NCI-H2171 treated with DMSO at 0.1 percent for 48 hours (cell line): ENCODE measurements at places on chromosomes 4 and X.

DNA sequence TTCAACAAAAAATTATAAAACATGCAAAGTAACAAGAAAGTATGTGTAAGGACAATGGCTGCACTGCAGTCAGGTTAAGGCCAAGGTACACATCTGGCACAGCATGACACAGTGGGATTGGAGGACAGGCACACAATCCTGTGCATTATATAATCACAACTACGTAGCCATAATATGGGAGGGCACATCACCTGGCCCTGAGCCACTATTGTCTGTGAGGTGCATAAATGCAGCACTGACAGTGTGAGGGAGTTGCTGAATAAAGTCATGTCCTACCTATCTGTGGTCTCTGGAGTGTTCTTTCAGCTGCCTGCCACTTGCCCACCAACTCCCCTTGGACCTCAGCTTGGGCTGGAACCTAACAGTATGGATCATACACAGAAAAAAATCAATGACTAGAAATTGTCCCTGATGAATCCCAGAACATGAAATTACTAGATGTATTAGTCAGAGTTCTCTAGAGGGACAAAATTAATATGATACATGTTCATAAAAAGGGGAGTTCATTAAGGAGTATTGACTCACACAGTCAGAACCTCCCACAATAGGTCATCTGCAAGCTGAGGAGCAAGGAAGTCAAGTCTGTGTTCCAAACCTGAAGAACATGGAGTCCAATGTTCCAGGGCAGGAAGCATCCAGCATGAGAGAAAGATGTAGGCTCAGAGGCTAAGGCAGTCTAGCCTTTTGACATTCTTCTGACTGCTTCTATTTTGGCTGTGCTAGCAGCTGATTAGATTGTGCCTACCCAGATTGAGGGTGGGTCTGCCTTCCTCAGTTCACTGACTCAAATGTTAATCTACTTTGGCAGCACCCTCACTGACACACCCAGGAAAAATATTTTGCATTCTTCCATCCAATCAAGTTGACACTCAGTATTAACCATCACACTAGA, 46.4 kb upstream of the KCTD8 start:
- DNase-seq = no peak

DNA sequence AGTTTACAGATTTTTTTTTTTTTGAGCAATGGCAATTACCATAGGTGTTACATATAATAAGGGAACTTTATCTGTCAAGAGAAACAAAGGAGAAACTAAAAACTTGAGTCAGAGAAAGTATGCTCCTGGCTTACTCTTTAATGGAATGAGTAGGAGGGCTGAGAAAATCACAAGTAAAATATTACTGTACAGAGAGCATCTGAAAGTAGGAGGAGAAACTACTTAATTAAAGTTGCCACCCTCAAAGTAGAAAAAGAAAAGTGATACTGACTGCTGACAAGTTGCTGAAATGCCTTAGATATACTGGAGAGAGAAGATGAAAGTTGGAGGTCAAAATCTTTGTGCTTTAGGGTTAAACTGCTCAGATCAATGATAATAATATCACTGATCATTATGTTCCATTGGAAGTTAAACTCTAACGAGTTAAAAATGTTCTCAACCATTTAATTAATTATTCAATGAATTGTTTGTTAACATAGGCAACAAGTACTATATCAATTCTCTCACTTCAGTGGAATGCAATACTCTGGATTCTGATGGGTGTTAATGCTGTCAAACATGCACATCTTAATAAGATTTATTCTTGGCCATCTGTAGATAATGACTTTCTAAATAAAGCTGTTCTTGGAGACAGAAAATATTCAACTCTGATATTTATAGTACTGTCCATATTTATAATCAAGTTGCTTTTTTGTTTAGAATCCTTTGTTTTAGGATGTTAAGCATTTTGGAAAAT, 61.2 kb upstream of the CAMK2D start:
- DNase-seq = no peak

- DNase-seq = no peak
Observed at GRCh38 chr4:99848591-99849001, 32.0 kb downstream of the DAPP1 start.

- no peak for DNase-seq
Observed at GRCh38 chrX:48960291-48960690, 2.9 kb upstream of the OTUD5 start.

DNA sequence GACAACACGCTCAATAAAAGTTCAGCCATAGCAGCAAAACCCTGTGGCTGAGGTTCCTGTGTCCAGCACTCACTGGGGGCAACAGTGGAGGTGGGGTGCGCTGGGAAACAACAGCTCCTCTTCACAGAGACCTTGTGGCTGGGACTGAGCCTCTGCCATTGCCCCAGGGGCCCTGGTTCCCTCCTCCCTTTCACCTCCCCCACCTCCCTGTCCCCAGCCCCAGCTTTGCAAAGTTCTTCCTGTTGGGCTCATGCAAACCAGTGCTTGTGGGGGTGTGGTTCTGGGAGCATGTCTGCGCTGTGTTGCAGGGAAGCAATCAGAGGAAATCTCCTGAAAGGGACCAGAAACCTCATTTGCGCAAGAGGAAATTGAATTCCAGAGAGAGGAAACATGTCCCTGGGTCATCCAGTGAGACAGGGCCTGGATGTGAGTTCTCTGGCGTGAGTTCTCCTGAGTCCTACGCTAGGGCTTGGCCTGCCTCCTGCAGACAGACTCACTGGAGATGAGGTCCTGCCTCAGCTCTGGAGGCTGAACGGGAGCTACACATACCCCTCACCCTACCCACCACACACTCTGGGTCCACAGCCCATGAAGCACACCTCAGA, 7.4 kb downstream of the FATE1 start:
- DNase-seq = no peak

GRCh38 chr4:123924536-123924935, 527.9 kb downstream of the SPRY1 start:
- no peak for DNase-seq

DNA sequence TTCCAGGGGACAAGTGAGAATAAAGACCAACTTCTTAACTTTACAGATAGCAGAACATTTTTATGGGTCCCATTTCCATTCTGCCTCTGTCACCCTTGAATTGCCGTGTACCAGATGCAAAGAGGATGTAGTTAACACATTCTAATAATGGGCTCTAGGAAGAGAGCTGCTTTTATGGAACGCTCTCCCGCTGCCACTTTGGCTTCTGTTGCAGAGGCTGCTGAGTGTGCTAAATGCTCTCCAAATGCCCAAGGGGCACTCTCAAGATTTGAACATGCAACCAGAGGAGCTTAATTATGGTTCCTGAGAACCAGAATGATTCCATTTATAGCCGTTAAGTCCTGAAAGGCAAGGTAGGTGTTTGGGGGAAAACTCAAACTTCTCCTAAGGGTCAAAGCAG, 28.1 kb upstream of the GPC3 start:
- DNase-seq = no peak

DNA sequence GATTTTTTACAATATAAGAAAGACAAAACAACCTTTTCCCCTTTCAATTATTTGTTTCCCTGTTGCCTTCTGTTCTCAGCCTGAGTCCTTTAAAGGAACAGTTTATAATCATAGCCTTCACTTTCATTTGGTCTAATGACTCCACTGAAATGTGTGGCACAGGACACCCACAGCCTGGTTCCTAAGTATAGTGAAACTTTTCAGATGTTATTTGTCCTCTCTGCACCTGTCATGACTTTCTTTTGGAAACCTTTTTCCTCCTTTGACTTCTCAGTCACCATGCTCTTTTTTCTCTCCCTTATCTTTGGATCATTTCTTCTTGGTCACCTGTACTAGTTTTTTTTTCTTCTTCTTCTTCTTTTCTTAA, 237.8 kb upstream of the ANXA3 start:
- no peak for DNase-seq

- DNase-seq = no peak
Observed at GRCh38 chr4:81505004-81505598, 33.4 kb upstream of the RASGEF1B start.

GRCh38 chr4:93617606-93618005, 210.9 kb upstream of the ATOH1 start:
- peak; percentile 87 for DNase-seq

DNA sequence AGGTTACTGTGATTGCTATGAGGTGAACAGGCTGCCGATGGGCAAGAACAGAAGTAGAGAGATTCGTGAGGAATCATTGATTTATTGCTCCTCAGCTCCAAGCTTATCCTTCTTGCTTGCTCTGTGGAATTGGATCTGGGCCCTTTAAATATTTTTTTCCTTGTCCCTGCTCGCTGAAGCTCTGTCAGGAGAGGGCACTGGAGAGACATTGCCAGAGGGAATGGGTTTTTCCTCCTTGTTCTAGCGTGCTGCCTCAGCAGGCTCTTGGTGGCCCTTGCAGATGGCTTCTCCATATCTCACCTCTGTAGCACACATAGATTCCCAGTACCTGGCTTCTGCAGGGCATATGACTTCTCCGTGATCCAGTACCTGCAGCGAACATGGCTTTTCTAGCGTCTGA, 67.4 kb downstream of the CNGA2 start:
- DNase-seq = peak; percentile 4

DNA sequence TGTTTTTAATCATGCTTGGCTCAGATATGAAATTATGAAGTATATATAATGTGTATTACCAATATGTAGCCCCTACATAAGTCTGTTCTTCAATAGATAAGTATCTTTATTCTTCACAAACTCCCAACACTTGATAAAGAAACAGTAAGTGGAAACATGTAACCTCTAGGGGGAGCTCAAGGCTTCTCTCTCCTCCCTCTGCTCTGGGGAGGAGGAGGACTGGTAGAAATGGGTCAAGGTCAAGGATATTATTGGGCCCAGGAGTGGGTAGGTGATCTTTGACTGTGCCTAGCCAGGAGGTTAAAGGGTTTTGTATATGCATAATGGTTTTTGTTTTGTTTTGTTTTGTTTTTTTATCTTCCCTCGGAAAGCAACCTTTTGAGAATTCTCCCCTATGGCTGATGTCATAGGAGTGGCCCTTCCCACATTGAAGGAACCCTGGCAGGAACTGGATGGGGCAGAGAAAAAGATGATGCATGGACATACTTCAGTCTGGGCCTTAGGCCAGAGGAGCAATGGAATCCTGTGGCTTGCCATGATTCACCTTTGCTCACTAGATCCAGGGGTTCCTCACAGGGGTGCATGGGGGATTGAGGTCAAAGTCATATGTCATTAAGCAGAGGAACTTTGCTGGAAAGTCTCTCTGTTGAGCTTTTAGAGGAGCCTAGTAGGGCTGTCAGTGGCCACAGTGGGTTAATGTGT, 460.3 kb downstream of the MID1IP1 start:
- DNase-seq = peak; percentile 34
